Activated CD4-positive, alpha-beta T cell treated with anti-CD3 and anti-CD28 coated beads for 36 hours (primary cell): ENCODE measurements at places on chromosomes 6 and 20.

DNA sequence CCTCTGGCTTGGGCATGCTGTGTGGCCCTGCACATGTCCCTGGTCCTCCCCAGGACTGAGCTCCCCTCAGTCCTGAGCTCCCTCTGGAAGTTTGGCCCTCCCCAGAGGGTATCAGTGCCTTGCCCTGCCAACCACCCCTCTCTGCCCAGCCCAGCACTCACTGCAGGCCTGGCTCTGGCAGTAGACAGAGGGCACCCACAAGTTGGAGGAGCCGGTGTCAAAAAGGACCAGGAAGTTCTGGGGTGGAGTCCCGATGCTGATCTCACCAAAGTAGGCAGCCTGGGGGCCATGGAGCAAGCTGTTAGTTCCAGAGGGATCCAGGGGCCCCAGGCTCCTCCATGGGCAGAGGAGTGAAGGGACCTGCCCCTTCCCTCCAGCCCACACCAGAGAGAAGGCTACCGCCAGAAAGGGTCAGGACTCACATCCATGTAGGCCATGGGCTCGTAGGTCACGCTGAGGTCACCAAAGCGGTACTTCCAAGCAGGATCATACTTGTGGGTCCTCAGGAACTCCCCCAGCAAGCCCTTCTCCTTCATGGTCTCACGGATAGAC is 2.9 kb downstream of the PGC start:
- DNase-seq = no peak

GRCh38 chr6:100468016-100468622 is 3.4 kb upstream of the SIM1 start:
- no peak for DNase-seq

DNA sequence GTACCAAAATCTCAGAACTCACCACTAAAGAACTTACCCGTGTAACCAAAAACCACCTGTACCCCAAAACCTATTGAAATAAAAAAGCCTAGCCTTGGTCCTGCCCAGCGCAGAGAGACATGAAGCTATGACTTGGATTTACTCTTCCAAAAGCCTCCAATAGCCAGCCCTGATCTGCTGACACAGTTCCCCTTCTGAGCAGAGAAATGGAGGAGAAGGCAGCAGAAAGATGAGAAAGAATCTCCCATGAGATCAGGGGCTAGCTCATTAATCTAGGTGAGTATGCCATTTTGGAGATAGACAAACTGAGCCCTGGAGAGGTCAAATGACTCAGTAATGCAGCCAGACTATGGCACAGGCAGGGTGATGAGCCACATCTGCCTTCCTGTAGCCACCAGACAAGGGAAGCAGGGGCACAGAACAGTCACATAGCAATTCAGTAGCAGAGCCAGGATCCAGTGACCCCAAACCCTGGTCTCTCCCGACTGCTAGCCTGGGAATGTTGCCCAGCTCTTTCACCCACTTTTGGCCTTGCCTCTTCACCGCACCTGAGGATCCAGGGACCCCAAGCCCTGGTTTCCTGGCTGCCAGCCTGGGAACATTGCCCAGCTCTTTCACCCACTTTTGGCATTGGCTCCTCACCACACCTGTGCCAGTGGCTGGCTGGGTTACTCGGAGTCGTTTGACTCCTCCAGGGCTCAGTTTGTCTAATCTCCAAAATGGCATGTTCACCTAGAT is 7.2 kb upstream of the SDCBP2 start:
- DNase-seq = peak; percentile 50

- no peak for DNase-seq
Observed at GRCh38 chr6:114449659-114450058, 106.8 kb upstream of the HS3ST5 start.

DNA sequence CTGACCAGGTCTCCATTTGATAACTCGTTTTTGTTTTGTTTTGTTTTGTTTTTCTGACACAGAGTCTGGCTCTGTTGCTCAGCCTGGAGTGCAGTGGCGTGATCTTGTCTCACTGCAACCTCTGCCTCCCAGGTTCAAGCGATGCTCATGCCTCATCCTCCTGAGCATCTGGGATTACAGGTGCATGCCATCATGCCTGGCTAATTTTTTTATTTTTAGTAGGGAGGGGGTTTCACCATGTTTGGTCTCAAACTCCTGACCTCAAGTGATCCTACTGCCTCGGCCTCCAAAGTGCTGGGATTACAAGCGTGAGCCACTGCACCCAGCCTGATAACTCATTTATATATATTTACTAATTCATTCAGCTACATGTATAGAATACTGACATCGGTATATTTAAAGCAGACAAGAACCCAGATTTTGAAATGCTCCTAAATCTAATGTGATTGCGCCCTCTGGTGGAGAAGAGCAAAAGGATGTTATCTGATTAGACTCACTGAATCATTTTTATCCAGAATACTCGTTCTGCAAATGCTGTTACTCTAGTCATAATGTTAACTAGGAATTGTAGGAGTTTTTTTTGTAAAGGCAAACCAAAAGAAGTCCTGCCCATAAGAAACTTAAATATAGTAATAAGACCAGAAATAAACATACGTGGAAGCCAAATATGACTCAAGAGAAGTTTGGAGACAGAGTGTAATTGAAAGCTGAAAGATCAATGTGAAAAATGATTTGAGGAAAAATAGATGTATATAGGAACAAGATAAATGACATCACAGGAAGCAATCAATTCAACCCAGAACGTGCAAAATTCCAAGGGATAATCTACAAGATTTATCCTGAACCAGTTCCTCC is 5.3 kb upstream of the COL12A1 start:
- DNase-seq = peak; percentile 63

DNA sequence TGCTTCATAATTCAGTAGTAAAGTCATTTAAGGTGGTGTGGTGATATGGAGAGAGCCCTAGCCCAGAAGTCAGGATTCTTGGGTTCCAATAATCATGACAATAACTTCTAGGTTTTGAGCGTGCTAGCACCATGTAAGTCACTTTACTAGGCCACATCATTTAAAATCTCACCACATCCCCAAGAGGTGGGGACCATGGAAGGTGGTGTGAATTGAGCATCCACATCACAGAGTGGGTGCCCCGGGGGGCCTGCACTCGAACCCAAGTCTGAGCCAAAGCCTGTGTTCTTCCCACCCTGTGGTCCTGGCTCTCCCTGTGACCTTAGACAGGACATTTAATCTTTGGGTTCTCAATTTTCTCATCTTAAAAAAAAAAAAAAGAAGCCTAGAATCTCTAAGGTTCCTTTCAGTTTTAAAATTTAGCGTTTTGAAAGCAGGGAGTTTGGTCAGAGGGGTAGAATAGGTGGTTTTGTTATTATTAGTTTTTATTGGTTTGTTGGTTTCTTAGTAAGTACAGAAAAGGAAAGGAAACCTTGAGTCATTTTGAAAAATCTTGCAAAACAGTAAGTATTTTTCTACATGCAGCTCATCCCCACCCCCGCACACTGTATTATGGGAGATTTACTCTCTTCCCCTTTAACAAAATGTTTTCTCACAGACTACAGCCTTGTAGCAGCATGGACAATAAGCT is 26.4 kb downstream of the ARMC2 start:
- peak; percentile 79 for DNase-seq

DNA sequence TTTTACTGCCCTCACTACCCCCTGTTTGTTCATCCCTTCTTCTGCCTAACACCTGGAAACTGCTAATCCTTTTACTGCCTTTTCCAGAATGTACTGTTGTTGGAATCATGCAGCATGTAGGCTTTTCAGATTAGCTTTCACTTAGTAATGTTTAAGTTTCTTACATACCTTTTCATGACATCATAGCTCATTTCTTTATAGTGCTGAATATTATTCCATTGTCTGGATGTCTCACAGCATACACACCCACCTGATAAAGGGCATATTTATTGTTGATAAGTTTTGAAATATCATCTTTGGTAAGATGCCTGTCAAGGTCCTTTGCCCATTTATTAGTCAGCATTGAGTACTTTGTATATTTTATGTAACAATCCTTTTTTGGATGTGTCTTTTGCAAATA is 588.2 kb upstream of the NRSN1 start:
- DNase-seq = no peak

GRCh38 chr20:62425281-62426058 is 1.9 kb downstream of the RBBP8NL start:
- DNase-seq = no peak

DNA sequence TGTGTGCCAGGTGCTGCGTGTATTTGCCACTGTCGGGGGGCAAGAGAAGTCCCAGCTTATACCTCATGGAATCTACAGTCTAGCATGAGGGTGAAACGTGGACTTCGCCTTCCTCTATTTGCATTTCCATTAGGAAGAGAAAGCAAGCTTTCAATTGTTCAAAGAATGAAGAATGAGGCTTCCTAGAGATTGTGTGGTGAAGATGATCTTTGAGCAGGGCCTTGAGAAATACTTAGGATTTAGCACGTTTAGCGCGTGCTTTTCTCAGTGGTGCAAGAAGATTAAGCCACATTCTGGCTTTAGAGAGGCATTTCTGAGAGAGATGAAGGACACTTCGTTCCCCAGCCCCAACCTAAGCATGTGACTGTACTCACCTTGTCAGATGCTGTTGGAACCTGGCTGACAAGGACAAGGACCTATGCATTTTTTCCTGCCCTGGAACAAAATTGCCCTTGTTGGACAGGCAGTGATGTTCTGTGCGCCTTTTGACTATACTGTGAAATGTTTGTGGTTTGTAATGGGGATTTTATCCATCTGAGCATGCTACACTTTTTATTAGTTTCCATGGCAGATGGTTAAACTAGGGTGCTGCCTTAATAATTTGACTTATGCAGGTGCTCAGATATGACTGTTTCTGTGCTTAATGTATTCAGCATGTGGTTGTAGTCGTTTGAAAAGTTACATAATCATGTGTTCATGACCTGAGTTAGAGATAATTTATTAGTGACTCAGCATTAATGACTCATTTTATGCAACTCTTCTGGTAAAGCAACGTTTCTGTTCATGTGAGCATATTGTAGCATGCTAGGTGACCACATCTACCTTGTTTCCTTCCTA is 10.7 kb downstream of the TULP4 start:
- DNase-seq = no peak

DNA sequence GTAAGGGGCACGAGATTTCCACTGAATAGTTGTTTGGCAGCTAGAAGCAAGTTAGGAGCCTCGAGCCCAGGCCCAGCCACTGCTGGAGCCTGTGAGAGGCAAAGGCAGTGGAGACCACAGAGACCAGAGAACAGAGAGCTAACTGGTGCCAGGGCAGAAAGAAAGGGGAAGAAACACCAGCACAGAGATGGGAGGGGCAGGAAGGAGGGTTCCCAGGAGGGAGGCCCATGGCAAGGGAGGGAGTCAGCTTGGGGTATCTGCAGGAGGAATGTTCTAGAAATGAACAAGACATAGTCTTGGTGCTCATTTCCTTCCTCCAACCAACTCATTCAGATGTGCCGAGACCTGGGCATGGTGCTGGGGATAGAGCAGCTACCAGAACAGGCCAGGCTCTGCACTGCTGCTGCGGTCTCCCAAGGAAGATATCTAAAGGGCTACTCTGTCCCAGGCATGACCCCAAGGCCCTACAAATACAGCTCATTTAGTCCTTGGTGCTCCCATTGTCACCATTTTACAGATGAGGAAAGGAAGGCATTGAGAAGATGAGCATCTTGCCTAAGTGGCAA is 10.7 kb downstream of the ANGPT4 start:
- no peak for DNase-seq

- DNase-seq = no peak
Observed at GRCh38 chr20:36926653-36927200, 24.8 kb downstream of the SAMHD1 start.

- DNase-seq = no peak
Observed at GRCh38 chr6:16476861-16477260, 238.5 kb downstream of the GMPR start.

DNA sequence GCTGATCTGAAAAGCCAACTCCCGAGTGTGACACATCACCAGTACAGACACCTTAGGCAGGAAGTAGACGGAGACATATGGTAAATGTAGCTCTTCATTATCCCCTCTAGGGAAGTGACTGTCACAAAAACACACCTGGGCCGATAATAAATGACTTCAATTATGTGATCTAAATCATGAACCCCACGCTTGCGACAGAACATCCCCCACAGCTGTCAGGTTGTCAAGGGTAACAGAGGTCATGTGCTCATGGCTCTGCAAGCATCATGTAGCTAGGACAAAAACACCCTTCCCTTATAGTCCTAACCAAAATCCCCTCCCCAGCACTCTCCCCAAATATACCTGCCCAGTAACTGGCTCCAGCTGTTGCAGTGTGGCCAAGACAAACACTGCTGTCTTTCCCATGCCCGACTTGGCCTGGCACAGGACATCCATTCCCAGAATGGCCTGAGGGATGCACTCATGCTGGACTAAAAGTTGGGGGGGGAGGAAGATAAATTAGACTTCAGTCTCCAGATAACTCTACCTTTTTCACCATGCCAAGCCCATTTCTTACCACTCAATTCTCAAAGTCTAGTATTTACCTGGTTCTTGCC is 2.9 kb downstream of the DDX39B start:
- no peak for DNase-seq

GRCh38 chr6:168272415-168273325 is 46.9 kb downstream of the DACT2 start:
- DNase-seq = no peak

DNA sequence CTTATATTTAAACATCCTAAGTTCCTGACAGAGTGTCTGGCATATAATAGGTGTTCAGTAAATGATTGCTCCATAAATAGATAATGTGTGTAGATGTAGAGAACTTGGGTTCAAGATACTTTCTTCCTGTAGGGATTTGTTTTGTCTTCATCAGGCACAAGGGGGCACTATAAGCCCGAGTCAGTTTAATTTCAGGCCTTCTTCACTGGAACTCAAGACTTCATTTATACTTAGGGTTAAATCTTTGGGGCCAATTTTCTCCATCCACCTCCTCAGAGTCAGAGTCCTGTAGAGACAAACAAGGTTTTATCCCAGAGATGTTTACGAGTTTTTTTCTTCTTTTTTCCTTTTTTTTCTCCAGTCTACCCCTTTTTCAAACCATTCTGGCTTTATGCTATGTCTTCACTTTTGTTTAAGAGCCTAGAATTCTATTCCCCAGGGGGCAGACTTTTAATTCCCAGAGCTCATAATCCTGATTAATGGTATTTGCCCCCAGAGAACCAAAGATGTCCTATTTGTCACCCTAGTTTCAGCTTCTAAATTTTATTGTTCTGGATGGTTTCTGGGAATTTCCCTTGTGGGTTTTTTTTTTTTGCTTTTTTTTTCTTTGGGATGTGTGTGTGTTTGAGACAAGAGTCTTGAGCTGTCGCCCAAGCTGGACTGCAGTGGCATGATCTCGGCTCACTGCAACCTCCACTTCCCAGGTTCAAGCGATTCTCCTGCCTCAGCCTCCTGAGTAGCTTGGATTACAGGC is 88.4 kb downstream of the HFE start:
- peak; percentile 69 for DNase-seq

- DNase-seq = no peak
Observed at GRCh38 chr20:35837577-35838195, 65.9 kb downstream of the PHF20 start.

GRCh38 chr6:72654071-72654621 is 32.3 kb downstream of the KCNQ5 start:
- no peak for DNase-seq

GRCh38 chr20:7022597-7022996 is 255.1 kb downstream of the BMP2 start:
- no peak for DNase-seq

DNA sequence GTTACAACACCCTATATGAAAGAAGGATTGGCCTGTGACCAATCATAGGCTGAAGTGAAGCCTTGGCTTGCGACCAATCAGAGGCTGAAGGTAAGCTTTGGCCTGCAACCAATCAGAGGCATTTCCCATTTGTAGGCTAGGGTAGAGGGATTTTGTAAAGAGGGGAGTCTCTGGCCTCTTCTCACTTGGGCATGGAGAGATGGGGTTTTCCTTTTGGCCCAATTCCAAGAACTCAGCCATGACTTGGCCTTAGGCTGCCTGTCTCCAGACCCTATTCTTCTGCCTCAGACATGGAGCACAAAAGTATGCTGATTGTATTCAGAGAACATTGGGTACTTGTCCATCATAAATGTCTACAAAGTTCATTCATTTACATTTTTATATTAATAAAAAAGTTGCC is 308.3 kb downstream of the UTRN start:
- no peak for DNase-seq
